Naive B cell (primary cell): ENCODE measurements at places on chromosomes 5 and 9.

DNA sequence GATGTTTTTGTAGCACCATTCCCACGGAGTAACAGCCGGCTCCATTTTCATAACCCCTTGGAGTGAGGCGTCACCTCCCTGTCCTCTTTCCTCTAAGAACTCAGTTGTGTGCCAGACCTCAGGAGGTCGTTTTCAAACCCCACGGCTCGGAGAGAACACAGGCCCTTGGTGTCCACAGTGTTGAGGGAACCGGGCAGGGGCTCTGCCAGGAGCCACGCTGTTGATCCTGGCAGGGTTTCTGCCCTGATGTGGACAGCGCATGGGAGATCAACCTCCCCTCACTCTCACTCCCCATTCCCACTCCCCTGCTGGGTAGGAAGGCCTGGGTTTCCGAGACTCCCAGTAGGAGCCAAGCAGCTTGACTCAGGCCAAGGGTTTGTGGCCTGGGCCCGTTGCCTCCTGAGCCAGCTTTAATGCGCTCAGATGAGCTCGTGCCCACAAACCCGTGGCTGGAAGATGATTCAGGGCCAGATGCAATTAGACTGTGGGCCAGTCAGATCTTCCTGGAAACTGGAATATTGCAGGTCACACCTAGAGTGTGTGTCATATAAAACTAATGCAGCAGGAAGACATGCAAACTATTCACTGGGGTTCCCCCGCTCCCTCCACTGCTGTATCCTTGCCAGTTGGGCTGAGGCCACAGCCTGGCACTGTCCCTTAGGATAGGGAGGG, 133.4 kb downstream of the SLC12A2 start:
- DNase-seq = no peak

DNA sequence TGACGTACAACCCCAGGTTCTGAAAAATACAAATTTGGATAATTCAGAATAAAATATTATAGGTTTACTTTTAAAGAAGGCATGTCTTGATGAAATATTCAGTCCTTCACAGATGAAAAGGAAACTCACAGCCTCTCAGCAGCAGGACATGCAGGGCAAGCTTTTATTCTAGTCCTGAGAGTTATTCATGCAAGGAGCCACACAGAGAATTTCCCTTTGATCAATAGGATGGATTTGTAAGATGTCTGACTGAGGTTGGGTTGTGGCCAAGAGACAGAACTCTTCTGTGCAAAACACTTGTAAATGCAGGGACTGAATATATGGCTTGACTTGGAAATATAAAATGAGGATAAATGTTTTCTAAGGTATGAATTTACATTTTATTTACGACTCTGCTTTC, 48.8 kb upstream of the TBCA start:
- no peak for DNase-seq

- DNase-seq = no peak
Measured at GRCh38 chr5:37696190-37697021, 143.4 kb downstream of the GDNF start.

DNA sequence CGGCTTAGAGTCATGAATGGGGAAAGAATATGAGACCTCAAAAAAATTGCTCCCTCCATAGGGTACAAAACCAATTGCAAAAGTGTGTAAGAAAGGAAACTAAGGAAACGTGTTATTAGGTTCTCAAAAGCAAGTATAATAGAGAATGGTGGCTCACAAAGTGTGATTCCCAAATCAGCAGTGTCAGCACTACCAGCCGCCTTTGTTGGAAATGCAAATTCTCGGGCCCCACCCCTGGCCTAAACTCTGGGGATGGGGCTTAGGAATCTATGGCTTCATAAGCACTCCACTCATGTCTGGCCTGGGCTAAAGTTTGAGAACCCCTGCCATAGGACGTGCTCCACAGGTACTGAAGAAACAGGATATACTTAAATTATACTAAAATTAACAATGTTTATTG, 1.6 kb upstream of the CCDC69 start:
- no peak for DNase-seq

DNA sequence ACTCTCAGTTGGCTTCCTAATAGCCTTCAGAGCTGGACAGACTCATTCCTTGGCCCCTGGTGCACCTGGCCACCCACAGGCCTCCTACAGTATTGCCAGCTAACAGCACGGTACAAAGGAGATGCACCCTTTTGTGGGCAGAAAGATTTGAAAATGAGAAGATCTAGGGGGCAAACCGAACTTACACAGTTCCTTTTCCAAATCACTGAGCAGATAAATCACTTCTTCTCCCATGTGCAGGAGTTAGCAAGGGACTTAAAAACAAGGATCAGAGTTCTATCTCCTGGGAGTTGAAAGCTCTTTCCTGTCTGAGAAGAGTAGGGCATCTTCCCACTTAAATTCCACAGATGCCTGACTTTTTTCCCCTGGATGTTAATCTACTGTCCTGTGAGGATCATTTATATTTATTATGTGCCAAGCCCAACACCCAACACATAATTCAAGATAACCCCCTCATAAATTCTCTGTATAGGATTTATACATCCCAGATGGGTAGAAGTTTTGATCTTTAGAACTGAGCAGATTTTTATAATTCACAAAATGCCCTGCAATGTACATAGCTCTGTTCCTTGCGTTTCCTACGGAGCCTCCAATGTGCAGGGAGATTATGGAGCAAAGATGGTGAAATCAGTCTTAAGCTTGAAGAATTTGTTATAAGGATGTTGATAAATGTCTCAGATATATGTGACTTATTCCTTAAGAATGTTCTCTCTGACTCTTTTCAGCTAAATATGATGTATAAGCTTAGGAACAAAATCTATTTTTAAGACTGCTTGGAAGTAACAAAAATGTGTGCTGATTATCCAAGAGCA, 207.2 kb upstream of the DAPK1 start:
- no peak for DNase-seq

- no peak for DNase-seq
Measured at GRCh38 chr5:174383210-174384167, 338.0 kb downstream of the NSG2 start.

DNA sequence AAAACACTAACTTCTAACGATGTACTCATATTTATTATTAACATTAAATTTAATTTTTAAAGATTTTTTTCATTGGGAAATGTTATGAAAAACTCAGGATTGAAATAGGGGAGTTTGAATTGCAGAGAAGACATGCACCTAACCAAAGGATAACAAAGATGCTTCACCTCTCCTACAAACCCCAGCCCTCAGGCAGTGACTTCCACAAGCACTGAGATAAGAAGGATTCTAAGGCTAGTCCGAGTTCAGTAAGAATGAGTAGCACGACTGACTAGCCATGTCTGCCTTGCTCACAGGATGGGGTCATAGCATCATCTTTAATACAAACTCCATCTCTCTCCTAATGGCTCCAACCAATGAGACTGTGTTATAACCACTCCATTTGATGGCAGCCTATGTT, 7.1 kb upstream of the OR5C1 start:
- no peak for DNase-seq

- no peak for DNase-seq
Measured at GRCh38 chr9:88076286-88077070, 61.8 kb downstream of the SPATA31C2 start.

- DNase-seq = no peak
Measured at GRCh38 chr9:88798476-88798875, 192.8 kb upstream of the S1PR3 start.

GRCh38 chr5:21236104-21236503, 1248.1 kb upstream of the CDH18 start:
- DNase-seq = no peak

- DNase-seq = no peak
Measured at GRCh38 chr5:167064198-167064776, 1227.2 kb upstream of the WWC1 start.

- no peak for DNase-seq
Measured at GRCh38 chr5:135230251-135230925, 168.6 kb downstream of the MACROH2A1 start.

- no peak for DNase-seq
Measured at GRCh38 chr9:124757616-124758015, 13.5 kb downstream of the NR6A1 start.

DNA sequence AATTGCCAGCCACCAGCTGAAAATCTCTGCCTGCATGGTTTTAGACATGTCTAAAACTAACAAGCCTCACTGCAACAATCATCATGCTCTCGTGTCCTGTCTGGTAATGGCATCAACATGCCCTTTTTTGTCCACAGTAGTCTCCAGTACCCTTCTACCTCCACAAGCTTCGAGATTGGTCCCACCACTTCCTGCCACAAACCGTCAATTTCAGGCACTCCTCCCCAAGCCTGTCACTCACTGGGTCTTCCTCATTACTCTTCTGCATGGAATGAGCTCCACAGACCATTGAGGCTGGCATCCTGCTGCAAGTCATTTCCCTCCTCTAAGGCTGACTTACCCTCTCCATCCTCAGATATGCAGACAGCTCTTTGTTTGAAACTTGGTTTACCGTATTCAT, 9.0 kb downstream of the LPAR1 start:
- no peak for DNase-seq
